Kidney (tissue), 22 donors: ENCODE measurements at places on chromosomes 12 and 14. TPM values are rescaled to one million over a fixed set of nuclear protein-coding genes. Genes with fewer than 3 reads are reported as not detected.
A peak's percentile ranks its signal among the peaks of the same experiment; 100 is the strongest.

GRCh38 chr12:27821259-27821973 is 41.4 kb upstream of the MANSC4 start:
- H3K4me1 ChIP-seq: no peaks in the 10 kb centered on the region
- H3K27ac ChIP-seq: no peak overlapping the region
- H3K4me3 ChIP-seq: no peak overlapping the region
- H3K27me3 ChIP-seq: no peaks in the 10 kb centered on the region
- H3K36me3 ChIP-seq: no peaks in the 10 kb centered on the region
- peak; percentile 47 for DNase-seq

DNA sequence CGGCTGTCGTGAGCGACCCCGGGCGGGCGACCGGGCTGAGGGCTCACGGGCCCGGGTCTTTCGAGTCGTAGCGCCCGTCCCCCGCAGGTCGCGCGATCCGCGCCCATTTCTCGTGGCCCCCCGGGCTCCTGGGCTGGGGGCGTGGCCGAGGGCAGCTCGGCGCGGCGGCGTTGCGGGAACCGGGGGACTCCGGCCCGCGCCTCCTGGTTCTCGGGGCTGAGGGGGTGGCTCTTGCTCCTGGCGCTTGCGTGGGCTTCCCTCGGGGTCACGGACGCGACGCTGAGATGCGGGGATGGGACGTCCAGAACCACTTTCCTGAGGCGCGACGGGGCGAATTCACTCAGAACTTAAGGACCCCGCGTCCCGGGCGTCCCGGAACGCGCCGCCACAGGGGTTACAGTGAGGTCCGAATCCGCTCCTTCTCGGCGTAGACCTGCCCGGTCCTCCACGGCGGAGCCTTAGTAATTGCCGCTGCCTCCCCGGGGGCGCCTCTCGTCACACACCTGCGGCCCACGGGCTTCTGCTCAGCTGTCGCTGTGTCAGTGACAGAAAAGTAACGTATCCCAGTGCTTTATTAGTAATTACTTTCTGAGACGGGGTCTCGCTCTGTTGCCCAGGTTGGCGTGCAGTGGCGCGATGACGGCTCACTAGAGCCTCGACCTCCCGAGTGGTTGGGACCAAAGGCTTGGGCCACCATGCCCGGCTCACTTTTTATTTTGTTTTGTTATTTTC is 606 bp downstream of the EP400 start:
- H3K4me1 ChIP-seq: no peaks in the 10 kb centered on the region
- H3K27me3 ChIP-seq: no peaks in the 10 kb centered on the region
- H3K4me3 ChIP-seq: peak overlapping the region; percentile 68
- no peaks in the 10 kb centered on the region for H3K36me3 ChIP-seq

DNA sequence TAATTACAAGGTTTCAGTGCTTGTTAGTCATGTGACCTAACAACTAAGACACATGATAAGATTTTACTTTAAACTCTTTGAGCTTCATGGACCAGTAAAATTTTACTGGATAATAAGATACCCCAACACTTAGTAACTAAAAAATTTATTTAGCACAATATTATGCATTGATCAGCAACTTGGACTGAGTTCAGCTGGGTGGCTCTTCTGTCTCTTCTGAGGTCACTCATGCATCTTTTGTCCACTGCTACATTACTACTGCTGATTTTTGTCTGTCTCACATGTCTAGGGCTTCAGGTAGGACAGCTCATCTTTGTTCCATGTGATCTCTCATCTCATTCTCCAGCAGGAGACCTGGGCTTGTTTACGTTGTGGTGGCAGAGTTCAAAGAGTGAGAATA is 370.2 kb upstream of the TMTC1 start:
- no peaks in the 10 kb centered on the region for H3K36me3 ChIP-seq
- no peaks in the 10 kb centered on the region for H3K27me3 ChIP-seq
- no peak overlapping the region for H3K27ac ChIP-seq
- H3K4me1 ChIP-seq: no peaks in the 10 kb centered on the region
- no peak for DNase-seq

DNA sequence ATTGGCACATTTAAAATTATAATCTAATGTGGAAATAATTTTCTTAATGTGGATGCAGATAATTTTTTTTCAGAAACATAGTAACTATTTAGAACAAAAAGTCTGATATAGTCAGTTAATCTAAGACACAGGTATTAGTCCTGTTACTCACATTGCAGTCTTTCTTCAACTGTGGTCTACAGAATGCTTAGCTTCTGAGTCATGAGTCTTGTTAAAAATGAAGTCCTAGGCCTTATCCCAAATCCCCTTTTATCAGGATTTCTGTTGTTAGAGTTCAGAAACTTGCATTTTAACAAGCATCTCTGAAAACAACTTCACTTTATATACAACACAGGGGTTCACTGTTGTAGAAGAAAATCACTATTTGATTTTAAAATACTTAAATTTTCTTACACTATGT is 112.2 kb downstream of the SLC16A7 start:
- no peaks in the 10 kb centered on the region for H3K4me1 ChIP-seq
- H3K27ac ChIP-seq: no peak overlapping the region
- DNase-seq: no peak
- H3K4me3 ChIP-seq: no peak overlapping the region

DNA sequence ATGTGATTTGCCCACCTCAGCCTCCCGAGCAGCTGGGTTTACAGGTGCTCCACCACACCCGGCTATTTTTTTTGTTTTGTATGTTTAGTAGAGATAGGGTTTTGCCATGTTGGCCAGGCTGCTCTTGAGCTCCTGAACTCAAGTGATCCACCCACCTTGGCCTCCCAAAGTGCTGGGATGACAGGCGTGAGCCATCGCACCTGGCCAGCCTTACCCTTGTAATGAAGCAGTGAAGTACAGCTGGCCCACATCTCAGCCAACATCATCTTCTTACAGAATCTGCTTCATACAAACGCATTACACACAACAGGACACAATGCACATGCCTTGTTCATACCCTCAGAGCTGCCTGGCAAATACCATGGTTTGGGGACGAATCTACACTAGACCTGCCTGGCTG is 31.3 kb upstream of the CHFR start:
- no peaks in the 10 kb centered on the region for H3K36me3 ChIP-seq
- DNase-seq: no peak
- H3K27ac ChIP-seq: no peak overlapping the region

GRCh38 chr12:112961074-112961473 is 17.2 kb upstream of the OAS2 start:
- no peak overlapping the region for H3K4me3 ChIP-seq
- no peak overlapping the region for H3K27ac ChIP-seq
- no peaks in the 10 kb centered on the region for H3K4me1 ChIP-seq
- peaks cover 4% of the 10 kb centered on the region for H3K36me3 ChIP-seq

GRCh38 chr12:108614041-108614440 is 16.2 kb upstream of the TMEM119 start:
- H3K4me3 ChIP-seq: no peak overlapping the region
- no peak overlapping the region for H3K27ac ChIP-seq
- no peaks in the 10 kb centered on the region for H3K36me3 ChIP-seq

DNA sequence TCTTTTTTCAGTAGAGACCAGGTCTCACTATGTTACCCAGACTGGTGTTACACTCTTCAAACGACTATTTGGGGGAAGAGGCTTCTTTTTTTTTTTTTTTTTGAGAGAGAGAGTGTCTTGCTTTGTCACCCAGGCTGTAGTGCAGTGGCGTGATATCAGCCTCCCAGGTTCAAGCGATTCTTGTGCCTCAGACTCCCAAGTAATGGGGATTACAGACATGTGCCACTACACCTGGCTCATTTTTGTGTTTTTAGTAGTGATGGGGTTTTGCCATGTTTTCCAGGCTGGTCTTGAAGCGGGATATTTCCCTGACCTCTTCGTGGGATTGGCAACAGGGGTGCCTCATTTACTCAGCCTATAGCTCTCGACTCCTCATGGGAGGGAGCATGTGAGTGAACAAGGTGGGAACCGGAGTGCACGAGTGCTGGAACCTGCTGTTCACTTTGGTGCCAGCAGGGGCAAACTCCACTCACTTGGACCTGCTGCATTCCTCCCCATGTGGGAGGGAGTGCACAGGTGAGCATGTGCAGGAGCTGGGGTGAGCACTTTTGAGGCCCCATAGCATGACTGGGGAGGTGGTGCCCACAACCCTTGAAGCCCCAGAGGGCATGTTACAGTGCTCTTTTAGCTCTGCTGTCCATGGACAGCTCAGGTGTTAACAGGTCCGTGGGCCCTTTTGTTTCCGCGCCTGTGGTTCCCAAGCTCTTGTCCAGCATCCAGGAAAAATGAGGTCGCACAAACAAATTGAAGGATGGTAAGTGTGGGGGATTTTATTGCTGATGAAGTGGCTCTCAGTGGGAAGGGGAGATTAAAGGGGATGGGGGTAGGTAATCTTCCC is 79.1 kb upstream of the HECTD1 start:
- no peaks in the 10 kb centered on the region for H3K36me3 ChIP-seq
- H3K27ac ChIP-seq: no peak overlapping the region
- H3K27me3 ChIP-seq: no peaks in the 10 kb centered on the region
- H3K4me3 ChIP-seq: no peak overlapping the region
- H3K4me1 ChIP-seq: no peaks in the 10 kb centered on the region

GRCh38 chr14:64983439-64984310 is 3.0 kb upstream of the FNTB start:
- H3K36me3 ChIP-seq: no peaks in the 10 kb centered on the region
- H3K27me3 ChIP-seq: no peaks in the 10 kb centered on the region
- peak; percentile 88 for DNase-seq
- no peak overlapping the region for H3K27ac ChIP-seq
- peak overlapping the region; percentile 45 for H3K4me3 ChIP-seq

GRCh38 chr12:83186419-83186818 is 499.7 kb downstream of the TMTC2 start:
- no peak overlapping the region for H3K27ac ChIP-seq
- no peak for DNase-seq
- no peak overlapping the region for H3K4me3 ChIP-seq
- H3K27me3 ChIP-seq: no peaks in the 10 kb centered on the region

DNA sequence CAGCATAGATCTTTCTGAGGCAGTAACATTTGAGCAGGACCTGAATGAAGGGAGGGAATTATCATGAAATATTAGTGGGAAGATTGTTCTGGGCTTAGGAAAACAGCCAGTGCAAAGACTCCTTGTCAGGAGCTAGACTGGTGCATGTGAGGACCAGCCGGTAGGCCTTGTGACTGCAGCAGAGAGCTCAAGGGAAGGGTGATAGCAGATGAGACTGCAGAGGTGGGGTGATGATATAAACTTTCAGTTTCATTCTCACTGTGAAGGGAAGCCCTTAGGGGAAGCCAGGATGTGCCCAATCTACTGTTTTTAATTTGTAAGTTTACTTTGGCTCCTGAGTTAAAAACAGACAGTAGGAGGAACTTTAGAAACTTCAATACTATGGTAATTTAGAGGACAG is 12.4 kb downstream of the IL22 start:
- H3K27me3 ChIP-seq: no peaks in the 10 kb centered on the region
- no peak overlapping the region for H3K4me3 ChIP-seq
- no peak for DNase-seq
- no peak overlapping the region for H3K27ac ChIP-seq
- no peaks in the 10 kb centered on the region for H3K4me1 ChIP-seq

DNA sequence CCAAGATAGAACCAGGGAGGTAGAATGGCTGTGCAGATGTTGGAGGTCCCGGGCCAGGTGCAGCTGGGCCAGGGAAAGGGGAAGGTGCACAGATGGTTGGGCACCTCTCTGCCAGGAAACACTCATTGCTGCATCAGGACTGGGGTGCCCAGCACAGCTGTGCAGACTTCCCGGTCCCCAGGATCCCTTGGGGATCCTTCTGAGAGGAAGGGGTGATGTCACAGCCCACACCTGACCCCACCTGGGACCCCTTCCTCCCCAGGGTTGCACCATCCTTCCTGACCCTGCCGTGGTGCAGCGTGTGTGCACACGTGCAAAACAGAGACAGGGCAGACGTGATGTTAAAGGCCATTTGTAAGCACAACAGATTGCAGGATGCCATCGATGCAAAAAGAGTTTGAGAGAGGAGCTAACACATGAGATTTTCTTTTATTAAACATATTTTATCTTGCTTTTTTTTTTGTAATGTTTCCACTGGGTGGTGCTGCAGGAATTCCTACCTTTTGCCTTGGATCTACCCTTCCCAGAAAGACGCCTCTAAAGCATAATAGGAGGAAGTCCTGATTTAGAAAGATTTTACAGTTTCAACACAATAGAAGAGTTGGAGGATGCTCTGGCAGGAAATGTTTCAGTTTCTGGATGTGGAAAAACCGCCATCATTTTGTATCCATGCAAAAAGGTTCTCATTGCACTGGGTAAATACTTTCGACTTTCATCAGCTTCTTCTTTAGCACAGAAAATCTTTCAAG is 14.8 kb downstream of the ELK3 start:
- no peak overlapping the region for H3K4me3 ChIP-seq
- H3K27ac ChIP-seq: no peak overlapping the region
- DNase-seq: no peak
- no peaks in the 10 kb centered on the region for H3K27me3 ChIP-seq
- no peaks in the 10 kb centered on the region for H3K4me1 ChIP-seq
- H3K36me3 ChIP-seq: no peaks in the 10 kb centered on the region

- peak overlapping the region; percentile 75 for H3K4me3 ChIP-seq
- DNase-seq: no peak
- H3K27ac ChIP-seq: no peak overlapping the region
- H3K27me3 ChIP-seq: no peaks in the 10 kb centered on the region
These were observed 640 bp upstream of the ZFYVE1 start for GRCh38 chr14:73027546-73027945.

DNA sequence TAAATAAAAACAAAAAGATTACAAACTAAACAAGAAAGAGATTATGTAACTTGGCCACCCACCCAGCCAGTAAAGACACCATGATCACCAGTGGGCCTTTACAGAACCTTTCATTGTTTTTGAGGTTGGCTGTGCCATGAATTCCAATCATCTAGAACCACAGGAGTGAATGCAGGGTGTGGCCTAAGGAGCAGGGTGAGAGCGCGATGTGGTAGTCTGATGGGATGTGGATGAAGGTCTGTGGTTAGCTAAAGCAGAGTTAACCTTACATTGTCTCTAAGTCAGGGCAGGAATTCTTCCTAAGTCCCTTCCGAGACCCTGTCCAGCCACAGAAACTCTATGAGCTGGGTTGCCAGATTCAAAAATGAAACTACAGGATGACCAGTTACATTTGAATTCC is 54.0 kb upstream of the CDKN3 start:
- H3K27ac ChIP-seq: no peak overlapping the region
- H3K4me1 ChIP-seq: no peaks in the 10 kb centered on the region
- H3K36me3 ChIP-seq: no peaks in the 10 kb centered on the region
- H3K27me3 ChIP-seq: no peaks in the 10 kb centered on the region
- no peak overlapping the region for H3K4me3 ChIP-seq

STAB2 gene
- not detected for polyA plus RNA-seq

B4GALNT3 gene
- polyA plus RNA-seq: 11.3 TPM

RNF212B gene
- polyA plus RNA-seq: 2.8 TPM

LRP1 gene
- polyA plus RNA-seq: 18.7 TPM

PLEKHG7 gene
- polyA plus RNA-seq: 0.45 TPM

PLEKHH1 gene
- 9.1 TPM for polyA plus RNA-seq

PAPLN gene
- polyA plus RNA-seq: 19.1 TPM

MMP17 gene
- 0.82 TPM for polyA plus RNA-seq

GAS2L3 gene
- 1.7 TPM for polyA plus RNA-seq

BDKRB1 gene
- polyA plus RNA-seq: 1.5 TPM

CCDC177 gene
- polyA plus RNA-seq: not detected
